ENCODE measurements at places on chromosomes 6 and 20. TPM values are rescaled to one million over a fixed set of nuclear protein-coding genes. Genes with fewer than 3 reads are reported as not detected.

GRCh38 chr6:37700620-37700973, 2.9 kb upstream of the MDGA1 start:
- DNase-seq = no peak

DNA sequence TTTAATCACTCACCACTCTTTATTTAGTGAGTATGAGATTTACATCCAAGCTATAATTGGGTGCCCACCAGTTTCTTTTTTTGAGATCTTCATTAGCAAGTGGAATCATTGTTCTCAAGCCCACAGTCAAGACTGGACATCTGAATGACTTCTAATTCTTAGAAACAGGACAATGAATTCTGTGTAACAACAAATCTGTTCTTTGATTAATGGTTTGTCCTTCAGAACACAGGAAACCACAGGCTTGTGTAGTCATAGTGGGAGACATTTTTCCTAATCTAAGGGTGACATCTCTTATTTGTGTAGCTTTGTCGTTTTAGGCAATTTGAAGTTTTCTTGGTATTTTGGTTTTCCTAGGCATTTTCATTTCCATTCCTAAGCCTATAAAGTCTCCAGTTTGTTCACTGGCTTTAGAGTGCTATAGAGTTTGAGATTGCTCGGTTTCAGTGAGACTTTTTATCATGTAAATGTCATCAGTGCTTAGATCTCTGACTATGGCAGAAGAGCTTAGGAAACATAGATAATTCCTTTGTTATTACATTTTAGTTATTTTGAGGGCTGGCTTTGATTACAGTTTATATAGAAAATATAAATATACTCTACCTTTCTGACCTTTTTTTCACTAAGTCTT, 903.9 kb upstream of the MAP3K7 start:
- no peak for DNase-seq

- DNase-seq = peak; percentile 36
Measured at GRCh38 chr6:147207351-147207750, 3.1 kb downstream of the STXBP5 start.

- DNase-seq = no peak
Measured at GRCh38 chr6:26030716-26031115, 56.5 kb upstream of the HFE start.

DNA sequence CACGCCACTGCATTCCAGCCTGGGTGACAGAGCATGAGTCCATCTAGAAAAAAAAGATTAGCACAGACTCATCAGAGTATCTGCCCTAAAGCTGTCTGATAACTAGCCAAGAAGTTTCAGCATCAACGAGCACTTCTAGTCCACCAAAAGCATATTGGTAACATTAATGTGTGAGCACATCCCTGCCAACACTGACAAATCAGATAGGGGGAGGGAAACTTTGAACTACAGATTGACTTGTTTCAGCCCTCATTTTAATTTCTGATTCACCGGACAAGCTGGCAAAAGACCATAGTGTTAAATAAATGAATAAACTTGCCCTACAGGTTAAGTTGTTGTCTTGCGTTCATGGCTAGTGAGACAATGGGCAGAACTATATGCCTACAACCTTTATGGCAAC, 7.7 kb upstream of the SEC63 start:
- DNase-seq = peak; percentile 14

DNA sequence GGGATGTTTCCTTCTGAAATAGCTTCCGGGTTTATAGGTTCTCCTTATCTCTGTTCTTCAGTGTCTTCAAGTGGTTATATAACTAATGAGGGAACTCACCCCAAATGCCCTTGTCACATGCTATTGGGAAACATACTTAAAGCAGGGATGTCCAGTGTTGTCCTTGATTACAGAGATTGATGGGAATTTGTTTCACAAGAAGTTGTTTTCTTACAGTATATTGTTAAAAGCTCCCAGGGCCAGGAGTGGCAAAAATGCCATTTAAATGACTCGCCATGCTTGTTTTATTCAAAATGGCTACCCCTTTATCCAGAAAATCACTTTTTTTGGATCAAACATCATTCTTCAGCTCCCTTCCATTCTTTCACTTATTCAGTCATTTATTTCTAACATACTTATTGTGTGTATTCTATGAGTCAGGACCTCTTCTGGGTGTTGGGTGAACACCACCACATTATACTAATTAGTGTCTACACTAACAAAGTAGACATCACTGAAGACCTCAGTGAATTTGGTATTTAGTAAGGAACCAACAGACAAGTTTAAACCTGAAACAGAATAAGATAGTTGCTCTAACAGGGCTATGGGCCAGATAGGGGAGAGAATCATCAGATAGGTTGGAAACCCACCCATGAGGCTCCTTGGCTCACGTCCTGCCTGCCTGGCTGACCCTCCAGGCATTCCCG, 791.1 kb downstream of the MAFB start:
- DNase-seq = peak; percentile 49

- no peak for DNase-seq
Measured at GRCh38 chr6:97703661-97704060, 420.6 kb upstream of the MMS22L start.

DNA sequence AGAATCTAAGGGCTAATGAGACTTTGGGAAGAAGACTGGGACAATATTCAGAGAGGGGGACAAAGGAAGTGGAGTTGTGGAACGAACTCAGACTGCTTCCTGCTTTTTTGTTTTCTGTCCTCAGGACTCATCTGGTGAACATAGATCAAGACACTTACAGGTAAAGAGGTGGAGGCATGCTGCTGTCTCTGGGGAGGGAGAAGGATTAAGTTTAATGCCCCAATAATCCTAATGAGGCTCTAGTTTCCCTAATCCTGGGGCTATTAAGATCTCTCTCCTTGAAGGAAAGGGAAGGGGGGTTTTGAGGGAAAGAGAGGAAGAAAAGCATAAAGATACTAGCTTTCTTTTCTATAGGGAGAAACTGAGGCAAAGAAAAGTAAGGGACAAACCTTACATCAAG, 4.6 kb downstream of the MSH5 start:
- no peak for DNase-seq

- no peak for DNase-seq
Measured at GRCh38 chr20:37911261-37911660, 8.3 kb downstream of the VSTM2L start.

- DNase-seq = no peak
Measured at GRCh38 chr20:52746190-52746589, 226.0 kb upstream of the TSHZ2 start.

DNA sequence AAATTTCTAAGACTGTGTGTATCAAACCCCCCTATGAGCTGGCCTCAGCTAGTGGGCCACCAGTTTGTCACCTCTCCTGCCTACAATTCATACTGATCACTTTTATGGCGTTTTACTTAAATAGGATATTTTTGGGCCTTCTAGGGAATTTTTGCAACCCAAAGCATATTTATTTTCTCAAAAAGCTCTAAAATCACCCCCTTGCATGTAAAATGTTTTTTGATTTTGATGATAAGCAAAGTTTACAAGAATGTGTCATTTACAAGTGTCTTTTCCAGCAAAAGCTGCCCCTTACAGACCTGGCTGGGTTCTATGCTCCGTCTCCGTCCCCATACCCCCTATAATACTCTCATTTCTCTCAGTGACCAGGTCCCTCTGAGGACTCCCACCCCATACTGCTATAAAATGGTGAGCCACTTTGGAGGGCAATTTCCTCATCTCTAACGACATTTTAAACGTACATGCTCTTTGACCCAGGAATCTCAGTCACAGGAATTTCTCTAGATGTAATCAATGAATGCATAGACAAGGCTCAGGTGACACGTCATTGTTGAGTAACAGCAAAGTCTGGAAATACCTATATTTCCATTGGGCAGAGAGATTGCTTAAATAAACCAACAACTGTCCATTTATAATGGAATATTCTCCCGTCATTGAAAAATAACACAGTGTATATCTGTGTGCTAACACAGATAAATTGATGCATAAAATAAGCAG, 13.9 kb upstream of the OCSTAMP start:
- DNase-seq = no peak

- DNase-seq = peak; percentile 39
Measured at GRCh38 chr6:36443471-36444428, 950 bp downstream of the KCTD20 start.

DNA sequence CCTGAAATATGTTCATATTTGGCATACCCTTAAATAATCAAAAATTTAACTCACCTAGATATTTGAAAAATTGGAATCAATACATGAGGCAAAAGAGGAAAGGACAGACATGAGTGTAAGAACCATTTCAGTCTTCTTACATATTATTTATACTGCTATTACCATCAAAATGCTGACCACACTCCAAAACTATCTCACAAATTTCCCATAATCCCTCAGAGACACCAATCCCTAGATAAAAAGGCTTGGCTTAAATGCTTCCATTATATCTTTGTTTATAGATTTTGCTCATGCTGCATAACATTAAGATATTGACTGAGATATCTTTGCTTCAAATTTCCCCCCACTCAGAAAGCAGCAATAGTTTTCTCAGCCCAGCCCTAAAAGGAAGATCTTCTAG, 11.7 kb upstream of the NT5DC1 start:
- no peak for DNase-seq

GRCh38 chr6:25411316-25411950, 132.3 kb downstream of the CARMIL1 start:
- DNase-seq = no peak

GRCh38 chr6:14889611-14890593, 356.0 kb upstream of the JARID2 start:
- no peak for DNase-seq

- no peak for DNase-seq
Measured at GRCh38 chr6:157778719-157779118, 44.3 kb upstream of the SNX9 start.

DNA sequence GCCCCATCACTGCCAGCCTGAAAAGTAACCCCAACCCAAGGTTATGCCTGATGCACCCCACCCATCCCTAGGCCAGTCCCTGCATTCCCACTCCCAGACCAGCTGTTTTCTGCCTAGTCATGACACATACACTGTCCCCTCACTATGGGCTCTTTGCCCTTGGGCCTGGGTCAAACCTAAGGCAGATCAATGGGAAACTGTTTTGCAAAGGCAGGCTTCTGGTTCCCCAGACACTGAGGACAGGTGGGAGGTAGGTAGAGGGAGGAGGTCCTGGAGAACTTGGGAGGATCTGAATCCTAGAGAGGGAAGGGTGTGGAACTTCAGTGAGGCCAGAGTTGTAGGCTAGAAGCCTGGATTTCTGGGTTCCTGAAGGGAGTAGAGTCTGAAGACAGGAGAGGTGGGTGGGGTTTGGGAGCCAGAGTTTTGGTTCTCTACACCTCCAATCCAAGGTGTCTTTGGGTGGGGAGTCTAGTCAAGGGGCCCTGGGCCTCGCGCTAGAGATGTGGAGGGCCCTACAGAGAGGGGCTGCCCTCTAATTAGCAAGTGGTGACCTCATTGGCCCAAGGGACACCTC, 2.0 kb downstream of the CLIC1 start:
- no peak for DNase-seq

DNA sequence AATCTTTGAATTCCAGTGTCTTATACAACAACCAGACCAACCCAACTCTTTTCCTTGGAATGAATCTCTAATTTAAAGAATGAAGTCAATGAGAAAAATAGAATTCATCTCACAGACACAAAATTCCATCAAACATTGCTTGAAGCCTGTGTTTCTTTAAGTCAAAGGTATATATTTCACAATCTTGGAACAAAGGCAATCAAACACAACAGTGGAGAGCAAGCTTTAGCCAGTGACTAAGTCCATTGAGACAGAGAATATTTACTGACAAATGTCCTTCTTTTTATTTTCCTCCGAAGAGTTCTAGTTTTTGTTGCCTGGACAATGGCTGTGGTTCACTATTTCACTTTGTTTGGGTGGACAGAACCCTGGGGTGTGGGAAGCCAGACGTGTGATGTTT, 35.8 kb downstream of the MEP1A start:
- no peak for DNase-seq

DNA sequence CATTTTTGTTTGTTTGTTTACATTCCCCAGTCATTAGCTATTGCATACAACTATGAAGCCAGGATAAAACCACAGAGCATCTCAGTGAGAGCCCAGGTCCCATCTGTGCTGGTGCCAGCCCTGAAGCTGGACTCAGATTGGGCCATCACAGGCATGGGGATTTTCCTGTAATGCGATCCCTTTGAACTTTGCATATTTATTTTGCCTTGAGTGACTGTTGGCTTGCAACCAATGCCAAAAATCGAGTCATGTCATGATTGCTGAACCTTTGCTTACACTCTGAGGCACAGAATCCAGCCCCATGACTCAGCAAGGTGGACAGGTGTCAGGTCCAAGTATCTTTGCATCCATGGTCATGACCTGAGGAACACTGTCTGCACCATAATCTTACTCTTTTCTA, 46.2 kb upstream of the GGTLC1 start:
- peak; percentile 13 for DNase-seq

DNA sequence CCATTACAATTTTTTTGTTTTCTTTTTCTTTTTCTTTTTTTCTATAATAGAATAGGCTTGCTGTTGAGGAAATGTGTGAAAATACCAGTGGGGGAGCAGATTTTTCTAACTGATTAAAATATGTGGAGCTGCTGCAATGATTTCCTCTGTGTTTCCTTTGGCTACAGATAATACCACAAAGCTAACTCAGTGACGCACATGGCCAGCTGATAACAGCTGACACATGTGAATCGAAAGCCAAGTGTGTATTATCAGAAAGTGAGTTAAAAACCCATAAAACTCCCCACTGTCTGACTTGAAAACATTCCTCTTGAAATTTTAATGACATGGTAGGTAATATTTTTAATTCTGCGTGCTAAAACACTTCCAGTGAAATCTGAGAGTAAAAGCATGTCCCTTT, 70.8 kb upstream of the AHI1 start:
- DNase-seq = peak; percentile 95

- DNase-seq = no peak
Measured at GRCh38 chr6:137536104-137536773, 42.0 kb upstream of the OLIG3 start.

DNA sequence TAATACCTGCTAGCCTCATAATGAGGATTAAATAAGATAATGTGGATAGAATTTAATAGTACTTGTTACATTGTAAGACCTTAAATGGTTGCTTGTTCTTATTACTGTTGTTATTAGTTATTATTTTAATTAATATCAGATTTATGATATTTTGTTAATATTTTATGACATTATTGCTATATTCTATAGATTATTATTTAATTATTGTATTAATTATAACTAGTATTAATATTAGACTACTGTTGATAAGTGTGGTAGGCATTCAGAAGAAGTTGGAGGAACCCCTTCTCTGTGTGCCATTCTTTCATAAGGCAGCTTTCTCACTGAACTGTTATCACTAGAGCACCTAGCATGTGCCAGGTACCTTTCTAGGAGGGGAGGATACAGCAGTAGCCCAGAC, 2.6 kb upstream of the NEDD9 start:
- DNase-seq = no peak

DNA sequence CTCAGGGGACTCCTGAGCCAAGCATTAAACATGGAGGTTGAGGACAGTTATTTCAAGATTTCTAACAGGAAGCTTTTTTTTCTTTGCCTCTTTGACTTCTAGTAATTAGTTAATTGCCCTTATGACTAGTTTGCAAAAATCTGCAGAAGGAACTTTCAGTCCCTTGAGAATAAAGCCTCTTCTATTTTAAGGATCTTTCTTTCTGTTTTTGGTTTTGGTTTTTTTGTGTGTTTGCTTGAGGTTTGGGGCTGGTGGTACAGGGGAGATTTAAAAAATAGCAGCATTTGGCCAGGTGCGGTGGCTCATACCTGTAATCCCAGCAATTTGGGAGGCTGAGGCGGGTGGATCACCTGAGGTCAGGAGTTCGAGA, 259.3 kb downstream of the BMP7 start:
- no peak for DNase-seq

APOM gene
- total RNA-seq = 0.43 TPM

MLN gene
- not detected for total RNA-seq

ADGB gene
- not detected for total RNA-seq

DNMT3B gene
- total RNA-seq = 3.2 TPM

HBS1L gene
- 76.7 TPM for total RNA-seq

SEL1L2 gene
- total RNA-seq = not detected

VSX1 gene
- total RNA-seq = not detected

BTBD9 gene
- 12.1 TPM for total RNA-seq

FHL5 gene
- total RNA-seq = not detected

All from fibroblast of villous mesenchyme (primary cell).